ENCODE measurements at places on chromosomes 5 and 9. TPM values are rescaled to one million over a fixed set of nuclear protein-coding genes. Genes with fewer than 3 reads are reported as not detected.

SLC36A2 gene
- total RNA-seq: 1.7 TPM

CACNA1B gene
- under 0.01 TPM for total RNA-seq

MYO10 gene
- total RNA-seq: 24.1 TPM

CCDC183 gene
- total RNA-seq: not detected

KCNMB1 gene
- 12.8 TPM for total RNA-seq

SPATA31D4 gene
- total RNA-seq: 1.7 TPM

TIGD6 gene
- total RNA-seq: 4.3 TPM

GIN1 gene
- 11.3 TPM for total RNA-seq
